ENCODE measurements at places on chromosomes 3 and 15. TPM values are rescaled to one million over a fixed set of nuclear protein-coding genes. Genes with fewer than 3 reads are reported as not detected.

GRCh38 chr3:171643033-171643432 is 167.2 kb downstream of the PLD1 start:
- H3K4me1 ChIP-seq, result no peaks in the 10 kb centered on the region
- no peaks in the 10 kb centered on the region for H3K36me3 ChIP-seq
- H3K27ac ChIP-seq, result no peak overlapping the region
- DNase-seq, result no peak
- no peaks in the 10 kb centered on the region for H3K27me3 ChIP-seq

DNA sequence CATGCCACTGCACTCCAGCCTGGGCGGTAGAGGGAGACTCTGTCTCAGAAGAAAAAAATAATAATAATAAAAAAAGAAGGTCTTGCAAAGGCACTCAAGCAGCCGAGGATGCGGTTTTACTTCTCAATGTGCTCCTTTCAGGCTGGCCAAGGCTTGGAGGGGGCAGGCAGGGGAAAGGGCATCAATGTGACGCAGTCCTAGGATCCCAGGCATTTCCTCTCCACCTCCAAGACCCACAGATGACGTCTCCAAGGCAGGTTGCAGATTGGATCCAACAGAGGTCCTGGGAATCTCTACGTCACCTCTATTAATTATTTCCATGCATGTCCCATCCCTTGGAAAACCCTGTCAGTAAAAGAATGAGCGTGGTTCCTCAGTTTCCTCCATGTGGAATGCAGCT is 56.2 kb downstream of the FAM43A start:
- no peak overlapping the region for H3K4me3 ChIP-seq
- no peak for DNase-seq
- no peaks in the 10 kb centered on the region for H3K27me3 ChIP-seq
- no peaks in the 10 kb centered on the region for H3K4me1 ChIP-seq

DNA sequence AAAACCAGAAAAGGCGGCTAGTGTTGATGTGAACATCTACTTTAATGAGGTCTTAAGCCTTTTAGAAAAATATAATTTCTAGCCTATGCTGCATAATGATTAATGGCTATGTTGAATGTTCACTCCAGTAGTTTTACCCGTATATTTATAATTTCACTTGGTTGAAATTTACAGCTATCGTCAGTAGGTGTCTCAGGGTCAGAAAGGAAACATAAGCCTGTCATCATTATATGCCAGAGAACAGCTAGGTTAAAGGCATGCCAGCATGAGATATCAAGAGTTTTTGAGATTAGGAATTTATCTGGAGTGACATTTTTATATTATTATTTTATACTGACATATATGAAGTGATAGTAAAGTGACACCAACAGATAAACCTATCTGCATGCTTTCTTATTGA is 904.1 kb downstream of the OTOL1 start:
- no peak overlapping the region for H3K27ac ChIP-seq
- no peaks in the 10 kb centered on the region for H3K36me3 ChIP-seq
- no peaks in the 10 kb centered on the region for H3K27me3 ChIP-seq
- no peak overlapping the region for H3K4me3 ChIP-seq
- DNase-seq, result no peak

- no peaks in the 10 kb centered on the region for H3K4me1 ChIP-seq
- H3K36me3 ChIP-seq, result no peaks in the 10 kb centered on the region
- no peaks in the 10 kb centered on the region for H3K27me3 ChIP-seq
- no peak overlapping the region for H3K27ac ChIP-seq
These were observed 78.3 kb downstream of the RSL24D1 start for GRCh38 chr15:55118344-55118870.

XCR1 gene
- total RNA-seq, result not detected

MESP1 gene
- 0.15 TPM for total RNA-seq

All from H1 (cell line).